Osteoblast (primary cell): ENCODE measurements at places on chromosomes 3 and 15. TPM values are rescaled to one million over a fixed set of nuclear protein-coding genes. Genes with fewer than 3 reads are reported as not detected.

SV2B gene
- under 0.01 TPM in 1 of 2 replicates, not detected in the other for total RNA-seq

HRG gene
- total RNA-seq: not detected in 2 replicates

MEF2A gene
- total RNA-seq: 48.3 and 55.4 TPM in 2 replicates

CCDC191 gene
- total RNA-seq: 3.2 and 4.0 TPM in 2 replicates

PLS1 gene
- total RNA-seq: 0.88 and 1.1 TPM in 2 replicates

GPR149 gene
- not detected in 2 replicates for total RNA-seq

TRIM42 gene
- total RNA-seq: not detected in 2 replicates

MELTF gene
- total RNA-seq: 2.4 and 5.1 TPM in 2 replicates

ACTC1 gene
- not detected in 2 replicates for total RNA-seq

LDHAL6B gene
- not detected in 2 replicates for total RNA-seq

CCNB2 gene
- 6.5 and 8.0 TPM in 2 replicates for total RNA-seq

PPP1R14D gene
- not detected in 2 replicates for total RNA-seq

PATL2 gene
- 1.8 and 2.7 TPM in 2 replicates for total RNA-seq

FBXO40 gene
- not detected in 2 replicates for total RNA-seq

NR1I2 gene
- 0.36 TPM in 1 of 2 replicates, not detected in the other for total RNA-seq

DNA sequence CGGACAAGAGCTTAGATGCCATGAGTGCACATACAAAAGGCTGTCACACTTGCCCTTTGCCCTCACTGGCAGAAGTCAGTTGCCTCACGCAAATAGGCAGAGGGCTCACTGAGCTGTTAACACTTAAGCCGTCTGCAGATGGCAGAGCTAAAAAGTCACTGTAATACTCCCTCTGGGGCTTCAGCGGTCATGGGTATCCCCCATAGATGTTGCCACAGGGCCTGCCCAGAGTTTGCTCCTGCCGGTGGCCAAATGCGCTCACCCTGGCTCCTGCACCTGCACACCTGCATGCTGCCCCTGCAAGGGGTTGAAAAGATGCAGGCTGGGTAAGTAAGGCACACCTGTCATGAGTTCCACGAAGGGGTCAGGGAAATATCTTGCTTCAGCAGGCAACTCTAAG, 741.5 kb downstream of the EDEM1 start:
- H3K36me3 ChIP-seq: no peaks in the 10 kb centered on the region
- DNase-seq: no peak
- no peak overlapping the region for H3K27ac ChIP-seq

GRCh38 chr15:51203797-51204196, 109.1 kb upstream of the TNFAIP8L3 start:
- H3K27ac ChIP-seq: peak overlapping the region; percentile 78
- no peaks in the 10 kb centered on the region for H3K36me3 ChIP-seq
- no peaks in the 10 kb centered on the region for H3K27me3 ChIP-seq
- H3K4me3 ChIP-seq: no peak overlapping the region
- peak; percentile 72 for DNase-seq

DNA sequence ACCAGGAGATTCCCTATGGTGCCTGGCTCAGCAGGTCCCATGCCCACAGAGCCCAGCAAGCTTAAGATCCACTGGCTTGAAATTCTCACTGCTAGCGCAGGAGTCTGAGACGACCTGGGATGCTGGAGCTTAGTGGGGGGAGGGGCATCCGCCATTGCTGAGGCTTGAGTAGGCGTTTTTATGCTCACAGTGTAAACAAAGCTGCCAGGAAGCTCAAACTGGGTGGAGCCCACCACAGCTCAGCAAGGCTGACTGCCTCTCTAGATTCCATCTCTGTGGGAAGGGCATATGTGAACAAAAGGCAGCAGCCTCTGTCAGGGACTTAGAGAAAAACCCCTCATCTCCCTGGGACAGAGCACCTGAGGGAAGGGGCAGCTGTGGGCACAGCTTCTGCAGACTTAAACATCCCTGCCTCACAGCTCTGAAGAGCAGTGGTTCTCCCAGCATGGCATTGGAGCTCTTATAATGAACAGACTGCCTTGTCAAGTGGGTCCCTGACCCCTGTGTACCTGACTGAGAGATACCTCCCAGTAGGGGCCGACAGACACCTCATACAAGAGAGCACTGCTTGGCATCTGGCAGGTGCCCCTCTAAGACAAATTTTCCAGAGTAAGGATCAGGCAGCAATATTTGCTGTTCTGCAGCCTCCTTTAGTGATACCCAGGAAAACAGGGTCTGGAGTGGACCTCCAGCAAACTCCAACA, 231.5 kb upstream of the SETMAR start:
- H3K4me3 ChIP-seq: no peak overlapping the region
- H3K27ac ChIP-seq: no peak overlapping the region
- H3K27me3 ChIP-seq: no peaks in the 10 kb centered on the region
- H3K36me3 ChIP-seq: no peaks in the 10 kb centered on the region
- H3K4me1 ChIP-seq: no peaks in the 10 kb centered on the region

DNA sequence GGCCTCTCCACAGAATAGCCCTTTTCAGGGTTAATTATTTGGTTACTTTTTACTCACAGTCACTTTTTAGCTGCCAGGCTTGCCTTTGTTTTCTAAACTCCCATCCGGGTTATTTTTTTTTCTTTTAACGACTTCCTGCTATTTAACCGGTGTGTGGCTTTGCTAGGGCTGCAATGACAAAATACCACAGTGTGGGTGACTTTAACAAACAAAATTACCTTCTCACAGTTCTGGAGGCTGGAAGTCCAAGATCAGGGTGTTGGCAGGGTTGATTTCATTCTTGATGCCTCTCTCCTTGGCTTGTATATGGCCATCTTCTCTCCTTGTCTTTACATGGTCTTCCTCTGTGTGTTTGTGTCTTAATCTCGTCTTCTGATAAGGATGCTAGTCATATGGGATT, 91.5 kb downstream of the IL1RAP start:
- no peak overlapping the region for H3K4me3 ChIP-seq
- no peak overlapping the region for H3K27ac ChIP-seq
- H3K27me3 ChIP-seq: no peaks in the 10 kb centered on the region

DNA sequence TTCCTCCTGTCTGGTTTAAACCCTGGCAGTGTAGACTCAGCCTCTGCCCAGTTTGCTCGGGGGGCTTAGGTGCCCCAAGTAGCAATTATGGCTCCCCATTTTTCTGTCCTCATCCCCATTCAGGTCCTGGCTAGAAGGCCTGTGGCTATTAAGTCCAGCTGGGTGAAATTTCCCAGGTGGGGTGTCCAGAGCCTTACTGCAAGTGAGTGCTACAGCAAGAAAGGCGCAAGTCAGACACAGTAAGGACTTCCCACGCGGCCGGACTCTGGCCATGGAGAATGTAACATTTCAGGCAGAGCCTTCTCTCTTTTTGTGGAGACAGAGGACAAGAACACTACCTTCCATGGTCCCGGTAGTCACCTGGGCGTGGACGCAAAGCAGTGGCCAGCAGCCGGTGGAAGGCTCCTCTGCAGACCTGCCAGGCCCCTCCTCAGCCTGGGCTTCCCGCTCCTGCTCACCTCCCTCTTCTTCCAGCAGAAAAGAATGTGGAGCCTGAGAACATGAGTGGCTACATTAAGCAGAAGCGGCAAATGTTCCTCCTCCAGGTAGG, 23.3 kb downstream of the CFAP100 start:
- DNase-seq: peak; percentile 66
- H3K27me3 ChIP-seq: peaks cover 24% of the 10 kb centered on the region
- no peaks in the 10 kb centered on the region for H3K36me3 ChIP-seq
- H3K27ac ChIP-seq: no peak overlapping the region

DNA sequence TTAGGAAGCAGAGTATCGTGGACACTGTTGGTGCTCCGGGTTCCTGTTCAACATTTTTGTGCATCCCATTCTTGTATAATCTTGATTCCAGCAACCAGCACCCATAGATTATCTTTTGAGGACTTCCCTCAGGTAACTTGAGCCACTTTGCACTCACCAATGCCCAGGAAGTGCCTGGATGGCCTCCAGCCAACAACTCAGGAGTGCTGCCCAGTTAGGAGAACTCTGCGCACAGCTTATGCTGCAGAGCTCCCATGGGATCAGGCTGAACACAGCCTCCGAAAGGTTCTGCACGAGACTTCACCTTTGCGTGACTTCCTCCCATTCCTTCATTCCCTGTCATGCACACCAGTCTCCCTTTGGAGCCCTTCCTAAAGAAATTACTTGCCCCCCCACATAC, 64.3 kb upstream of the LRRN1 start:
- H3K4me1 ChIP-seq: no peaks in the 10 kb centered on the region
- no peaks in the 10 kb centered on the region for H3K36me3 ChIP-seq
- no peaks in the 10 kb centered on the region for H3K27me3 ChIP-seq
- no peak overlapping the region for H3K4me3 ChIP-seq

- H3K36me3 ChIP-seq: peaks cover 18% of the 10 kb centered on the region
- peaks cover 12% of the 10 kb centered on the region for H3K4me1 ChIP-seq
- peak overlapping the region; percentile 100 for H3K4me3 ChIP-seq
- no peaks in the 10 kb centered on the region for H3K27me3 ChIP-seq
- H3K27ac ChIP-seq: peak overlapping the region; percentile 95
Observed at GRCh38 chr3:169771497-169772304, 1.5 kb upstream of the MYNN start.

- no peak overlapping the region for H3K4me3 ChIP-seq
- no peak for DNase-seq
- no peaks in the 10 kb centered on the region for H3K27me3 ChIP-seq
- H3K36me3 ChIP-seq: no peaks in the 10 kb centered on the region
Observed at GRCh38 chr3:101888653-101889052, 39.3 kb downstream of the NFKBIZ start.

- H3K27me3 ChIP-seq: no peaks in the 10 kb centered on the region
- peaks cover 9% of the 10 kb centered on the region for H3K4me1 ChIP-seq
- DNase-seq: no peak
- no peak overlapping the region for H3K27ac ChIP-seq
- H3K4me3 ChIP-seq: no peak overlapping the region
- H3K36me3 ChIP-seq: no peaks in the 10 kb centered on the region
Observed at GRCh38 chr15:65783872-65784271, 8.2 kb downstream of the DENND4A start.

- peak overlapping the region; percentile 46 for H3K27ac ChIP-seq
- peaks cover 17% of the 10 kb centered on the region for H3K4me1 ChIP-seq
Observed at GRCh38 chr15:33985751-33986150, 17.5 kb downstream of the CHRM5 start.

- H3K36me3 ChIP-seq: no peaks in the 10 kb centered on the region
- no peaks in the 10 kb centered on the region for H3K4me1 ChIP-seq
- no peak overlapping the region for H3K4me3 ChIP-seq
- H3K27ac ChIP-seq: no peak overlapping the region
- DNase-seq: no peak
Observed at GRCh38 chr3:65024148-65024547, 336.3 kb upstream of the ADAMTS9 start.

- H3K27me3 ChIP-seq: no peaks in the 10 kb centered on the region
- H3K4me1 ChIP-seq: peaks cover 42% of the 10 kb centered on the region
- H3K27ac ChIP-seq: no peak overlapping the region
- H3K4me3 ChIP-seq: no peak overlapping the region
Observed at GRCh38 chr3:160378331-160379109, 20.5 kb downstream of the IFT80 start.

GRCh38 chr3:12946251-12946648, 104.9 kb upstream of the RPL32 start:
- H3K4me3 ChIP-seq: no peak overlapping the region
- H3K27me3 ChIP-seq: no peaks in the 10 kb centered on the region
- peaks cover 33% of the 10 kb centered on the region for H3K4me1 ChIP-seq
- no peaks in the 10 kb centered on the region for H3K36me3 ChIP-seq

GRCh38 chr3:28586325-28586724, 237.7 kb upstream of the AZI2 start:
- no peaks in the 10 kb centered on the region for H3K27me3 ChIP-seq
- no peak overlapping the region for H3K4me3 ChIP-seq
- no peaks in the 10 kb centered on the region for H3K4me1 ChIP-seq
- DNase-seq: no peak
- no peaks in the 10 kb centered on the region for H3K36me3 ChIP-seq

DNA sequence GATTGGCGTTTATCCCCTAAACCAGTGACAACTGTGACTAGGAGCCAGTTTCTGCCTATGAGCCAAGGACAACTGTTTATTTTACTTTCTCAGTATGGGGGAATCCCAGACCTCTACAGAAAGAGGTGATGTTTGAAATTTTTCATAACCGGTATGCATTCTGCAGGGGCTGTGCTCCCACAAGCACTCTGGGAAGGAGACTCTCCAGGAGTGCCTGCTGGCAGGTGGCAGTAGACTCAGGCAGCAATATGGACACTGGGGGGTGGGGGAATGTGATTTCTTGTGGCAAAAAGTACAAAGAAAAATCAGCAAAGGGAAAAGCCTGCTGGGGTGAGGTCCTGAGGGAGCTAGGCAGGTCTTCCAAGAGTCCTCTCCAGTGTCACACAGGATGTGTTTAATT, 5.9 kb downstream of the TGM4 start:
- H3K4me3 ChIP-seq: no peak overlapping the region
- DNase-seq: no peak
- no peaks in the 10 kb centered on the region for H3K36me3 ChIP-seq
- H3K27ac ChIP-seq: no peak overlapping the region
- H3K4me1 ChIP-seq: peaks cover 18% of the 10 kb centered on the region

GRCh38 chr3:11759996-11760395, 86.7 kb downstream of the TAMM41 start:
- H3K27me3 ChIP-seq: peaks cover 23% of the 10 kb centered on the region
- DNase-seq: no peak
- H3K27ac ChIP-seq: no peak overlapping the region
- H3K36me3 ChIP-seq: no peaks in the 10 kb centered on the region

- DNase-seq: no peak
- H3K4me3 ChIP-seq: peak overlapping the region; percentile 32
- no peaks in the 10 kb centered on the region for H3K27me3 ChIP-seq
- H3K27ac ChIP-seq: peak overlapping the region; percentile 94
Observed at GRCh38 chr15:39878406-39878785, 41.7 kb downstream of the GPR176 start.

GRCh38 chr15:67120009-67120838, 54.8 kb downstream of the SMAD3 start:
- H3K27ac ChIP-seq: peak overlapping the region; percentile 99
- no peak overlapping the region for H3K4me3 ChIP-seq
- DNase-seq: no peak
- H3K4me1 ChIP-seq: peaks cover 93% of the 10 kb centered on the region

- no peaks in the 10 kb centered on the region for H3K36me3 ChIP-seq
- H3K4me1 ChIP-seq: no peaks in the 10 kb centered on the region
- H3K27me3 ChIP-seq: no peaks in the 10 kb centered on the region
- H3K27ac ChIP-seq: no peak overlapping the region
- DNase-seq: no peak
- H3K4me3 ChIP-seq: no peak overlapping the region
Observed at GRCh38 chr3:132004571-132004970, 30.2 kb downstream of the CPNE4 start.
